ENCODE measurements at places on chromosomes 5 and 9. TPM values are rescaled to one million over a fixed set of nuclear protein-coding genes. Genes with fewer than 3 reads are reported as not detected.

Gene HTR1A
- total RNA-seq, result not detected

Gene MCC
- 4.4 TPM for total RNA-seq

Gene SPINK4
- 33.3 TPM for total RNA-seq

Gene FOXD4L5
- not detected for total RNA-seq

Gene PDE8B
- 0.52 TPM for total RNA-seq

Gene PSD2
- total RNA-seq, result 0.25 TPM

Gene ATG12
- total RNA-seq, result 37.5 TPM

Gene SYK
- 29.0 TPM for total RNA-seq

Gene ACER2
- total RNA-seq, result 11.5 TPM

Gene NR3C1
- 25.6 TPM for total RNA-seq

Gene OR1J2
- not detected for total RNA-seq

Gene PCDHA9
- total RNA-seq, result 0.17 TPM

Gene INSL6
- total RNA-seq, result not detected

Gene CETN3
- total RNA-seq, result 18.7 TPM

Gene GABRP
- 2.0 TPM for total RNA-seq

All from mucosa of descending colon (tissue), 3 donors.